Activated CD8-positive, alpha-beta T cell treated with anti-CD3 and anti-CD28 coated beads for 36 hours (primary cell): ENCODE measurements at places on chromosomes 1 and 21. TPM values are rescaled to one million over a fixed set of nuclear protein-coding genes. Genes with fewer than 3 reads are reported as not detected.

Gene S100A13
- total RNA-seq = 9.4 TPM

- DNase-seq = peak; percentile 57
- H3K36me3 ChIP-seq = peaks cover 40% of the 10 kb centered on the region
- no peak overlapping the region for H3K4me3 ChIP-seq
- H3K27me3 ChIP-seq = no peaks in the 10 kb centered on the region
- H3K27ac ChIP-seq = no peak overlapping the region
- H3K4me1 ChIP-seq = peaks cover 9% of the 10 kb centered on the region
Observed at GRCh38 chr1:149962039-149962647, 25.5 kb upstream of the MTMR11 start.

GRCh38 chr21:42672699-42673458 lies 19.5 kb downstream of the PDE9A start:
- no peak for DNase-seq
- no peaks in the 10 kb centered on the region for H3K36me3 ChIP-seq
- no peaks in the 10 kb centered on the region for H3K27me3 ChIP-seq
- no peak overlapping the region for H3K27ac ChIP-seq
- H3K4me1 ChIP-seq = peaks cover 4% of the 10 kb centered on the region
- no peak overlapping the region for H3K4me3 ChIP-seq

GRCh38 chr1:170691258-170691657 lies 27.3 kb downstream of the PRRX1 start:
- H3K27me3 ChIP-seq = peaks cover 27% of the 10 kb centered on the region
- no peak overlapping the region for H3K27ac ChIP-seq
- H3K4me1 ChIP-seq = no peaks in the 10 kb centered on the region

Gene EEIG2
- total RNA-seq = 10.4 TPM

Gene DMBX1
- not detected for total RNA-seq

Gene RRAGC
- total RNA-seq = 8.2 TPM

DNA sequence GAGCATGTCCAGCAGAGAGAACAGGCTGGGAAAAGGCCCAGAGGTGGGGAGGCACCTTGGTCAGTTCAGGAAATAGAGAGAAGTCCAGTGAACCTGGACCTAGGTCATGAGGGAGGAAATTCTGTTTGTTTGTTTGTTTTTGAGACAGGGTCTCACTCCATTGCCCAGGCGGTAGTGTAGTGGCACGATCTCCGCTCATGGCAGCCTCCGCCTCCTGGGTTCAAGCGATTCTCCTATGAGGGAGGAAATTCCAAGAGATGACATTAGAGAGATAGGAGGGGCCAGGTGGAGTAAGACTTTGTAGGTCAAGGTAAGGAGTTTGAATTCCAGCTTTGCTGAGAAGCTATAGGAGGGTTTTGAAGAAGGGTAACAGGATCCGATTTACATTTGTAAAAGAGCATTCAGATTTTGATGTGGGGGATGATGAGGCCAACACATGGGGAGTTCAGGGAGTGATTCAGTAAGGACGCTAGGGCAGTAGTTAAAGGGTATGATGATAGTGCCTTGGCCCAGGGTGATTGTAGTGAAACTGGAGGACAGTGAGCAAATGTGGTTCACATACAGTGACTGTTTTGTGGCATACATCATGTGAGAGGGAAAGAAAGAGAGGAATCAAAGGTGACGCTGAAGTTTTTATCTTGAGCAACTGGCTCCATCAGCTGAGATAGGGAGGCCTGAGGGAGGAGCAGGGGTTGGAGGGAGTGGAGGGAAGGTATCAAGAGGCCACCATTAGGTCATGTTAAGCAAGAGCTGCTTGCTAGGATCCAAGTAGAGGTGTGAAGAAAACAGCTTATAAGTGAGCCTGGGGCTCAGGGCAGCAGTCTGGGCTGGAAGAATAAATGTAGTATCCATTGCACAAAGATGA lies 8.3 kb upstream of the TRABD2B start:
- H3K4me1 ChIP-seq = no peaks in the 10 kb centered on the region
- H3K4me3 ChIP-seq = no peak overlapping the region
- DNase-seq = no peak
- H3K36me3 ChIP-seq = no peaks in the 10 kb centered on the region
- peaks cover 2% of the 10 kb centered on the region for H3K27me3 ChIP-seq

Gene FCER1G
- 0.81 TPM for total RNA-seq

DNA sequence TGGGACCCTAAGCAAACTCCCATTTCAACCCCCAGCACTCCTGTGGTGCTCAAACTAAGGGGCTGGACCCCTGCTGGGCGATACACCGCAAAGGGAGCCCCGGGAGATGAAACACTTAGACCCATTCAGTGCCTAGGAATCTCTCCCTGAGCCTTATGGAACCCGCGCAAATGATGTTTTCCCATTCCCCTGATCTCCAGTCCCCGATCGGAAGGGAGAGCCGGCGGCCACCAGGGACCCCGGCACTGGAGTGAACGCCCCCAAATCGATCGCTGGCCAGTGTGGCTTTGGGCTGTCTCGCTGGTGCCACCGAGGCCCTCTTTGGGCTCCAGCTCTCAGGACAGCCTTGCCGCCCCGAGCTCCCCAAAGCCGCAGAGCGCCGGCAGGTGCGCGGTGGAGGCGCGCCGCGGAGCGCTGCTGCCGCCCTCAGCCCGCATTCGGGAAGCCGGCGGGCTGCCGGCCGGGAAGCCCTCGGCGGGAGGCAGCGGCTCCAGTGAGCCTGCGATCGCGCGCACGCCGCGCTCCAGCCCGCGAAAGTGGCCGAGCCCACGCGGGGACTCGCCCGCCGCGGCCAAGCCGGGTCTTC lies 1.1 kb downstream of the PLXNA2 start:
- no peak for DNase-seq
- peaks cover 23% of the 10 kb centered on the region for H3K27me3 ChIP-seq

DNA sequence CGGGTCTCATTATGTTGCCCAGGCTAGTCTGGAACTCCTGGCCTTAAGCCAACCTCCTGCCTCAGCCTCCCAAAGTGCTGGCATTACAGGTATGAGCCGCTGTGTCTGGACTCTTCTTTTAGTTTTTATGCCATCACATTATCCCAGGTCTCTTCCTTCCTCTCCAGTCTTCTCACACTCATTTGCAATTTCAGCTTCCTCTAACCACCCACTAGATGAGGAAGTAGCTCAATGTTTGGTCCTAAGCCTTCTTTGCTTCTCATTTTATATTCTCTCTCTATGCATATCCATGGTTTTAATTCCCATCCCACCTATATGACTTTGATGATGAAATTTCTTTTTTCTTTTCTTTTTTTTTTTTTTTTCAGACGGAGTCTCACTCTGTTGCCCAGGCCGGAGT lies 3.1 kb upstream of the ZBTB8A start:
- DNase-seq = no peak
- peaks cover 8% of the 10 kb centered on the region for H3K4me1 ChIP-seq
- H3K27me3 ChIP-seq = peaks cover 49% of the 10 kb centered on the region
- no peaks in the 10 kb centered on the region for H3K36me3 ChIP-seq

Gene GPA33
- not detected for total RNA-seq

GRCh38 chr1:162677607-162678371 lies 45.5 kb downstream of the DDR2 start:
- no peak overlapping the region for H3K27ac ChIP-seq
- H3K4me1 ChIP-seq = no peaks in the 10 kb centered on the region
- no peaks in the 10 kb centered on the region for H3K27me3 ChIP-seq

- no peaks in the 10 kb centered on the region for H3K4me1 ChIP-seq
- no peak overlapping the region for H3K27ac ChIP-seq
- DNase-seq = peak; percentile 23
- no peak overlapping the region for H3K4me3 ChIP-seq
- H3K27me3 ChIP-seq = peaks cover 13% of the 10 kb centered on the region
Observed at GRCh38 chr1:46735708-46736324, 16.9 kb upstream of the EFCAB14 start.

DNA sequence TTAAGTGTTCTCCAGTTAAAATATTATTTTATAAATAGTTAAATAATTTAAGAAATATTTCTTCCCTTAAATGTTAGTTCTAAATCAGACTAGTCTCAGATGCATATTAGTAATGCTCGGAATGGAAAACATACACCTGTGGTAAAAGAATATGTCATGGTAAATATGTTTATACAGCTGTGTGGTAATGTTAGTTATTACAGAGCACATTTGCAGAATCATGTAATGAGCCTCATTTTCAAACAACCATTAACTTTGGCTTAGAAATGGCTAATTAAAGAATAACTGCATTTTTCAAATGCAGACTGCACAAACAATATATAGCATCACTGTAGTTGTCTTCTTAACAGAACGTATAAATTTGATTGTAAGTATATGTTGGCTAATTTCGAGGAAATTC lies 90.3 kb downstream of the DISP1 start:
- peaks cover 3% of the 10 kb centered on the region for H3K36me3 ChIP-seq
- H3K27me3 ChIP-seq = no peaks in the 10 kb centered on the region
- H3K27ac ChIP-seq = no peak overlapping the region
- no peak for DNase-seq
- no peak overlapping the region for H3K4me3 ChIP-seq

Gene NUF2
- 49.9 TPM for total RNA-seq

DNA sequence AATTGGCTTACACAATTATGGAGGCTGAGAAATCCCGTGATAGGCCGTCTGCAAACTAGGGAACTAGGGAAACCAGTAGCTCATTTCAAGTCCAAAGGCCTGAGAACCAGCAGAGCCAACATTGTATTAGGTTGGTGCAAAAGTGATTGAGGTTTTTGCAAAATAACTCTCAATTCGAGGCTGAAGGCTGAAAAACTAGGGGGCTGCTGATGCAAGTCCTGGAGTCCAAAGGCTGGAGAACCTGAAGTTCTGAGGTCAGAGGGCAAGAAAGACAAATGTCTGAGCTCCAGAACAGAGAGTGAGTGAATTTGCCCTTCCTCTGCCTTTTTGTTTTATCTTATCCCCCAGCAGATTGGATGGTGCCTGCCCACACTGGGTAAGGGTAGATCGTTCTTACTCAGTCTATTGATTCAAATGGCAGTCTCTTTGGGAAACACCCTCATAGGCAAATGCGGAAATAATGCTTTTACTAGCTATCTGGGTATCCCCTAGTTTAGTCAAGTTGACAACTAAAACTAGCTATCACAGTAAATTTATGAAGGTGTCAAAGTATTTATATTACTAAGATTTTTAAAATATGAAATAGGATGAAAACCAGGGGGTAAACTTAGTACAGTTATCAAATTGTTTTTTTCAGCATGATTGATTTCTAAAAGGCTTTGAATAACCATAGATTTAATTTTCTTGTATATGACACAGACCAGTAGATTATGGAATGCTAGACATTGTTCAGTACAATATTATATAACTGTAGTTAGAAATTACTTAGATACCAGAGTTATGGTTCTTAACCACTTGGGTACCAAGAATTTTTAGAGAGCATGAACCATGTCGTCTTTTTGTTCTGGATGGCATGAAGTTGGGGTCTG lies 15.4 kb downstream of the RABGAP1L start:
- H3K4me3 ChIP-seq = no peak overlapping the region
- peaks cover 35% of the 10 kb centered on the region for H3K4me1 ChIP-seq
- peaks cover 18% of the 10 kb centered on the region for H3K36me3 ChIP-seq
- no peaks in the 10 kb centered on the region for H3K27me3 ChIP-seq
- peak overlapping the region; percentile 48 for H3K27ac ChIP-seq

GRCh38 chr1:89523572-89524368 lies 859 bp upstream of the LRRC8B start:
- no peak overlapping the region for H3K27ac ChIP-seq
- H3K4me1 ChIP-seq = peaks cover 26% of the 10 kb centered on the region
- H3K36me3 ChIP-seq = peaks cover 15% of the 10 kb centered on the region
- no peaks in the 10 kb centered on the region for H3K27me3 ChIP-seq

DNA sequence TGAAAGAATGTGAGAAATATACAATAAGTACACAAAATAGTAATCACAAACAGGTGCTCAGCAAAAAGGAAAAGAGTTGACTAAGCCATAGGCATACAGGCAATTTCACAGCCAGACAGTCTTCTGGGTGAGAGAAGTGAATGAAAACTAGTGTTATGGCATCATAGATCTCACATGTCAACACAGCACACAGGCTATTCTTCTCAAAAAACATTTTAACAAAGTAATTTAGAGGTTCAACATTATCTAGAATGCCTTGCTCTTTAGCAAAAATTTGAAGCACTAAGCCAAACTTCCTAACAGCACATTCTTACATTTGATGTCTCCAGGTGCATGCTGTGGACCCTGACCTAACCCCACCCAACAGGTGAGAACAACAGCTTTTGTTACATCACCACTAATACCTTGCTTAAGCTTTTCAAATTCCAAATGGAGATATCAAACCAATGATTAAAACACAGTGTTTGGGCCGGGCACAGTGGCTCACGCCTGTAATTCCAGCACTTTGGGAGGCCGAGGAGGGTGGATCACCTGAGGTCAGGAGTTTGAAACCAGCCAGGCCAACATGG lies 30.5 kb downstream of the OTUD7B start:
- H3K27ac ChIP-seq = no peak overlapping the region
- no peaks in the 10 kb centered on the region for H3K27me3 ChIP-seq
- H3K4me1 ChIP-seq = peaks cover 29% of the 10 kb centered on the region
- DNase-seq = no peak
- no peak overlapping the region for H3K4me3 ChIP-seq

DNA sequence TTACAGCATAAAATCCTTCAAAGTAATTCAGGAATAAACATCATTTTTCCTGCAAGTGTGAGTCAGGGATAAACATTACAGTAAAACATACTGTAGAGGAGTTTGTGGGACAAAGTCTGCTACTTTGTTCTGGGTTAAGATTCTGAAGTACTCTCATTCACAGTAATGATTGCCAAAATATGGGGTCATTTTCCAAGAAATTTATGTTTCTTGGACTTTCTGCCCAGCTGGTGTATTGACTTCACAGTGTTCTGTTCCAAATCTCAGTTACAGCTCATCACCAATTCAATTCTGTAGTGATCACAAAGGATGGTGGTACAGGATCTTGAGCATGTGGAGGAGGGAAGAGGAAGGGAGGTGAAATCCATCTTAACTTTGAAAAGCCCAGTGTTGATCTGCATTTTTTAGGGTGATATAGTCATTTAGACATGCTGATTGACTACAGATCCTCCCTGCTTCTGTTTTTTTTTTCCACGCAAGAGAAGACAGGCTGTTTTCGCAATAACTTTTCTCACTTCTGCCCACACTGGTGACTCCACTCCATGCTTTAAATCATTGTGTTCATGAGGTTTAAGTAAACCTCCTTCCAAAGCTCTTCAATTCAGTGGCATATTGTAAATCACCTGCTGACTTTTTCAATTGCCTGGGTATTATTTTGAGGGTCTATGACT lies 60.4 kb upstream of the C1orf53 start:
- no peaks in the 10 kb centered on the region for H3K36me3 ChIP-seq
- H3K27ac ChIP-seq = no peak overlapping the region
- H3K27me3 ChIP-seq = peaks cover 3% of the 10 kb centered on the region
- DNase-seq = no peak
- H3K4me3 ChIP-seq = no peak overlapping the region

Gene SDF4
- total RNA-seq = 81.5 TPM
